ENCODE measurements at places on chromosomes 1 and 21.

GRCh38 chr1:48035371-48036141 lies 38.4 kb upstream of the TRABD2B start:
- no peak for DNase-seq

- peak; percentile 31 for DNase-seq
Observed at GRCh38 chr1:61083013-61083806, 849 bp downstream of the NFIA start.

DNA sequence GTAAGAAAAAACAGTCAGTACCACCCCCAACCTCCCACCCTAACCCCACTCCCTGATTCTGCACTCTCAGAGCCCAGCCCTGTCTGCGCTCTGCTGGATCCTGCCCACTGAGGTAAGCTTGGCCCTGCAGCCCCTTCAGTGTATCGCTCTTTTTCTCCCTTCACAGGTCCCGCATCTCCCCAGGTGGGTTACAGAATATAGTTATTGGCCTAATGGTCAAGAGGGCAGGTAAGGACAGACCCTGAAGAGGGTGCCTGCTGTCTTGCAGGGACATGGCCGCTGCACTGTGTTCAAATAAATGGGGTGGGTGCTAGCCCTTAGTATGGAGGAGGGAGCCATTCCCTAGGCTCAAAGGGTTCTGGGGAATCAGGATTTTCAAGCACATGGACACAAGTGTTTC lies 135.7 kb downstream of the ADSS2 start:
- no peak for DNase-seq

- no peak for DNase-seq
Observed at GRCh38 chr1:231981675-231982074, 355.1 kb downstream of the DISC1 start.

- no peak for DNase-seq
Observed at GRCh38 chr21:41827951-41828883, 50.9 kb downstream of the PRDM15 start.

DNA sequence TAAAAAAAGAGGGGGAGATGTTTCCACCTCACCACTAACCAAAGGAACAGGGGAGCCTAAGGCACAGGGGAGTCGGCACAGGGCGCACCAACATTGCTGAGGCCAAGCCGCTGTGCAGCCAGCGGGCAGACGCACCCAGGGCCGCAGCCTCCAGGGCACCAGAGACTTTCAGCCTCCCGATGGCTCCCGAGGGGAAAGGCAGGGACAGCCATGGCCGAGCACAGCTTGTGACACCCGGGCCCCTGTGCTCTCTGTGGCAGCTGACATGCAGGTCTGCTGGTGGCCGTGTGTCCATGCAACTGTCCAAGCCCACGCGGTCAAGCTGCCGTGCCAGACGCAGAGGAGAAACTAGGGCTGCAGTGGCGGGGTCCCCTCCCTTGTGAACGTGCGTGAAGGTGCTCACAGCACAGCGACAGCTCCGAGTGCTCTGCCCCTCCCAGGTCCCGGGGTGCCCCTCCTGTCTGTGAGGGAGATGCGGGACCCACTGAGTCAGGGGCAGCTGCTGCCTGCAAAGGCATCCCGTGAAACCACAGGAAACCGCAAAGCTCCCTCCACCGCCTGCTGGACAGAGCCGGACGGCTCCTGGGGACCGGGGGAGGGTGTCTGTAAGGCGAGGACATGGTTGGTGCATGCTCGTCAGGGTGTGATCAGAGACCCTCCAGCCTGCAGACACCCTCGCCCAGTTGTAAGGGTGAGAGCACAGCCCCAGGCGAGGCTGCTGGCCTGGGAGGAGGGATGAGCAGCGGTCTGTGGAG lies 2.5 kb downstream of the KRTAP10-11 start:
- DNase-seq: no peak

- DNase-seq: no peak
Observed at GRCh38 chr1:25563330-25564215, 20.2 kb downstream of the LDLRAP1 start.

GRCh38 chr1:93081716-93082115 lies 2.6 kb downstream of the MTF2 start:
- peak; percentile 89 for DNase-seq

DNA sequence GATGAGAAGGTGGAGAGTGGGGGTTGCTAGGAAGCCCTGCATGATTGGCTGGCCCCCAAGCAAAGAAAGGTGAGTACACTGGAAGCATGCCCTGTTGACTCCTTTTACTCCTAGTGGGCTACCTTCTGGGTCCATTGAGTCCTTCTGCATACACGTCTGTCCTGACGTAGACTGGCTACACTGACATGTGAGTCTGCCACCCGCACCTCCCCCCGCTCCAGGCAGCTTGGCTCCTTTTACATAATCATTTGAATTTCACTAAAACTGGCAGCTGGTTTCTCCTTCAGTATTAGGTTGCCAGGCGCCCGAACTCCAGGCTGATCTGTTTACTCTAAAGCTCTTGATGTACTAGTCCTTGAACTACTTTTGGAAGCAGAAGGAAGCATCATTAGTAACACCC lies 8.7 kb downstream of the MRPS21 start:
- DNase-seq: no peak

- DNase-seq: no peak
Observed at GRCh38 chr1:35864813-35865212, 18.2 kb upstream of the AGO1 start.

- no peak for DNase-seq
Observed at GRCh38 chr1:115980156-115980555, 3.8 kb downstream of the SLC22A15 start.

DNA sequence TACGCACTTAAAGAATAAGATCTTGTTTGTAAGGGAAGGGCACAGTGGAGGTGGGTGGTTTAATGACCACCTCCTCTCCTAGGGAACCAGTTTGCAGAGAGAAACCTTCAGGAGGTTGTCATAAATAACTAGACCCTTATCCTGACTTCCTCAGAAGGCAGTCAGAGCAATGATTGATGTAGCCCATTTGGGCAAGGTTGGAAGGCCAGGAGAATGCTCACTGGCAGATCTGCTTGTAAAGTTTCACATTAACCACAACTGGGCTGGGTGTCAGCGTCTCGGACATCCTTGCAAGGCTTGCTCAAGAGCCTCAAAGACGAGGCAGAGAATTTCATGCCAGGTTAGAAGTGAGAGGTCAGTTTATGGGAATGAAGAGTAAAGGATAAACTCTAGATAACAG lies 87.6 kb upstream of the TRABD2B start:
- DNase-seq: no peak

GRCh38 chr1:98084188-98084587 lies 163.4 kb upstream of the DPYD start:
- DNase-seq: no peak

GRCh38 chr1:19852036-19852435 lies 30.2 kb upstream of the OTUD3 start:
- DNase-seq: peak; percentile 55
